Right renal cortex interstitium (tissue), 3 donors: ENCODE measurements at places on chromosomes 1 and 21. TPM values are rescaled to one million over a fixed set of nuclear protein-coding genes. Genes with fewer than 3 reads are reported as not detected.
A peak's percentile ranks its signal among the peaks of the same experiment; 100 is the strongest.

The CLCA1 gene
- polyA plus RNA-seq: not detected

- no peak for DNase-seq
Measured at GRCh38 chr1:177953549-177953948, 16.3 kb downstream of the SEC16B start.

The SHC1 gene
- polyA plus RNA-seq: 74.7 TPM

The OR2G2 gene
- polyA plus RNA-seq: not detected

The TIE1 gene
- 51.4 TPM for polyA plus RNA-seq

The ERRFI1 gene
- 20.3 TPM for polyA plus RNA-seq

The HCRTR1 gene
- polyA plus RNA-seq: 0.38 TPM

DNA sequence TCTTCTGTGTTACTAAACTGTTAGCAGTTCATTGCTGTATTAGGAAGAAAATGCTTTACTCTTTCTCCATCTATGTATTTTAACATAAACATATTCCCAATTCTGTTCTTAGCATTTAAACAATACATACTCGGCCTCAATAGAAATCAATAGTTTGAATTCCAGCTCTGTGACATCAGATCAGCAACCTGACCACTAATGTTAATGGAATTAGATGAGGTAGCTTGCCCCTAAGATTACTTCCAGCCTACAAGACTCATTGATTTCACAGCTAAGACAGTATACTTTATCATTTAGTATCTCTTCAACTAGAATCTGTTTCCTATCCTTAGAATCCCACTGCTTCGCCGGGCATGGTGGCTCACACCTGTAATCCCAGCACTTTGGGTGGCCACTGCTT lies 38.9 kb downstream of the EPRS1 start:
- DNase-seq: no peak

The ITLN1 gene
- 2.8 TPM for polyA plus RNA-seq

The COL9A2 gene
- 17.2 TPM for polyA plus RNA-seq

GRCh38 chr1:67987046-67987799 lies 63.2 kb downstream of the DIRAS3 start:
- no peak for DNase-seq

DNA sequence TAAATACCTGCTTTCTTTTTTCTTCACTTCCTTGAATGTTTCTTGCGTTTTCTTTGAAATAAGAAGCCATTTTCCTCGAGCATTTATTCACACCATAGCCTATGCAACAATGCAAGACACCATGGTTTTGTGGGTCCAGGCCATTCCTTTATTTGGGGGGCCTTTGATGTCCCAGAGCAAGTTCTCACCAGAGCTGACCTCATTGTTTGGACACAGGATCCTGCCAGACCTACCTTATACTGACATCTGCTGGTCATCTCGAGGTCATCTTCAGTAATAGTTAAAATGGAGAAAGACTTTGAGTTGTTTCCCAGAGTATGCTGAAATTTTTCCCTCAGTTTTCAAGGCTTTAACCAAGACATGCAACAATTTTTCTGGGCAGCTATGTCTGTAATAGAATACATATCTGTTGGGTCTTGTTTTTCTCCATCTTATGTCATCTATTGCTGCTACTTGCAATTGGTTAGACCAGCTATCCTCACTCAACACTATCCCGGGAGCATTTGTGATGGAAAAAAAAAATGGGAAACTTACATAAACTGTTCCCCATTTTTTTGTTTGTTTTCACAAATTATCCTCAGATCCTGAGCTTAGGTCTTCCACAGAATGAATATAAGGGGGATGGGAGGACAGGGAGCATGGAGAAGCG lies 34.0 kb upstream of the BACE2 start:
- no peak for DNase-seq

- no peak for DNase-seq
Measured at GRCh38 chr21:31612894-31613785, 46.4 kb upstream of the SOD1 start.

DNA sequence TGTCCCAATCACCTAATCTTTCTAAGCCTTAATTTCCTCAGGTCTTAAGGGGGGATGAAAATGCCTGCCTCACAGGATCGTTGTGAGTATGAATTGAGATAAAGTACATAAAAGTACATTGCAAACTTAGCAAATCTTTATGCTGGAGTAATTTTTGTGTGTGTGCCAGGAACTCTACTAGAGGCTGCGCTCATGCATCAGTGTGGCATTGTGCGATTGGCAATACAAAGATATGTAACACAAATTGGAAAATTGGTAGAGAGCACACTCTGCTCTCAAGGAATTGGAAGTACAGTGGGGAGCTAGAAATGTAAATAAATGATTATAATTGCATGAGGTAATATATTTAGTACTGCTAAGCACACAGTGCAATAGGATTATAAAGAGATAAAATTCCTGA lies 398.3 kb downstream of the DUSP10 start:
- DNase-seq: no peak

The FOXD3 gene
- 0.11 TPM for polyA plus RNA-seq

- DNase-seq: no peak
Measured at GRCh38 chr1:109880971-109881894, 29.4 kb upstream of the CSF1 start.

The FCRL1 gene
- polyA plus RNA-seq: 0.10 TPM

- no peak for DNase-seq
Measured at GRCh38 chr1:165616987-165617546, 14.0 kb upstream of the MGST3 start.

- DNase-seq: no peak
Measured at GRCh38 chr1:202113690-202114300, 8.9 kb upstream of the GPR37L1 start.

- DNase-seq: no peak
Measured at GRCh38 chr1:204524986-204525385, 8.8 kb downstream of the MDM4 start.

DNA sequence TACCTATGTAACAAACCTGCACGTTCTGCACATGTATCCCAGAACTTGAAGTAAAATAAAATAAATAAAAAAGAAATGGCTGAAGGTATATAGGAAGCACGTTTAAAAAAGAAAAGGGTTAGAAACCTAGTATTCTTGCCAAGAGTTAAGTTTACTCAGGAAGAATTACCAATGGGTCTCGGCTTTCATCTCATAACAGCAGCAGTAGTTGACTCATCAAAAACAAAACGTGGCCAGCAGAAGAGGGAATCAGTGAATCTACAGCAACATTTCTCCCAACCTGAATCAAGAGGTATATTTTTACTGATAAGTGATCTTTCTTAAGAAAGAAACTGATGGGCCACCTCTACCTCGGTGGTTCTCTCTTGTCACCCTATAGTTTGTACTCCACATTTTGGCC lies 340.3 kb downstream of the BRINP2 start:
- DNase-seq: no peak

DNA sequence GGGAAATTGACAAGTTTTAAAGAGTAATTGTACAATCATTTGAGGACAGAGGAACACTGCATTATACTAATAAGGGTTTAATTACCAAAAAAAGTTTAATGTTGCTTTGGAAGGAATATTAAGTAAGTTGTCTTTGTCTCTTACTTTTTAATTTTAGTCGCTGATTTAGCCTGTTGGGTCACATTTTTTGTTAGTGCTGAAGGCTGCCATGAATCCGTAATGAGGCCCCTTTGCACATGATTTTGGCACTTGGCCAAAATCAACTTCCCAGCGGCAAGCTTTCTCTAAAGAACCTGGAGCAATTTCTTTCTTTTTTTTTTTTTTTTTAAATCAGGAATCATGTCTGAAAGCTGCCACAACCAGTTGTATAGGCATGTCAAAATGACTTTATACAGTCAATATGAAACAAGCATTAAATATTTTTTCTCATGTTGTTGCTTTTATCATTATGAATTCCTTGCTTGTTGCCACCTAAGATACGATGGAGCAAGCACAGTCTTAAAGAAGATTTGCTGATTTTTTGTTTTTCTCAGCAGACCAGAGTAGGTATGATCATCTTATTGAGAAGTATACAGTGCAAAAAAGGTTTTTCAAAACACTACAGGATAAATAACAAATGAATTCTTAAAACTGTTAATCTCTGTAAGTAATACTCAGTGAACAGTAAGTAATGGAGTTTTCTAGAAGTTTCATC lies 690.4 kb downstream of the USP25 start:
- DNase-seq: peak; percentile 78

The WARS2 gene
- 19.2 TPM for polyA plus RNA-seq

- DNase-seq: no peak
Measured at GRCh38 chr1:112231331-112231730, 164.7 kb upstream of the CTTNBP2NL start.

GRCh38 chr1:57384901-57385300 lies 39.0 kb downstream of the DAB1 start:
- no peak for DNase-seq

The FOXO6 gene
- 1.5 TPM for polyA plus RNA-seq

DNA sequence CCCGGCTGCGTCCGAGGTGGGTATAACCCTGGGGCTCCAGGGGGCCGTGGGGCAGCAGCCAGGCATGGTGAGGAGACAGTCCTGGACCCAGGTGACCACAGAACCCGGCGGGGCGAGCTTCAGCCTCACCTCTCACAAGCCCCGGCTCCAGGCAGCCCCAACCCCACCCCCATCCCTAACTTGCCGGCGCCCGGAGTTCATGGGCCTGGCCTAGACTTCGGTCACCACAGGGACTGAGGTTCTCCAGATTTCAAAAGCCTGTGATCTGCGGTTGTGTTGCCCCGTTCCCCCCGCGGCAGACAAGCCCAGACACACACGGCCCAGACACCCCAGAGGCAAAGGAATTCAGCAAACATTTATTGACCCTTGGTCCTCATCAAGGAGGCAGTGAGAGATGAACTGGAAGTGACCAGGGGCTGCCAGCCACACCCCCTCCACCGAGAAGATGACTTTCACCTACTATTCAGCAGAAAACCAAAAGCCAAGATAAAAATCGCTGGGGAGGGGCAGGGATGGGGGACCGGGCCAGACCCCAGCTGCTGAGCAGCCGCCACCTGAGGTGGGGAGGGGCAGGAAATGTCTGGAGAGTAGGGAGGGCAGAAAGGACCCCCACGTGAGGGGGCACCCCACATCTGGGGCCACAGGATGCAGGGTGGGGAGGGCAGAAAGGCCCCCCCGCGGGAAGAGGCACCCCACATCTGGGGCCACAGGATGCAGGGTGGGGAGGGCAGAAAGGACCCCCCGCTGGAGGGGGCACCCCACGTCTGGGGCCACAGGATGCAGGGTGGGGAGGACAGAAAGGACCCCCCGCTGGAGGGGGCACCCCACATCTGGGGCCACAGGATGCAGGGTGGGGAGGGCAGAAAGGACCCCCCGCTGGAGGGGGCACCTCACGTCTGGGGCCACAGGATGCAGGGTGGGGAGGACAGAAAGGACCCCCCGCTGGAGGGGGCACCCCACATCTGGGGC lies 3.9 kb downstream of the HES4 start:
- DNase-seq: no peak

DNA sequence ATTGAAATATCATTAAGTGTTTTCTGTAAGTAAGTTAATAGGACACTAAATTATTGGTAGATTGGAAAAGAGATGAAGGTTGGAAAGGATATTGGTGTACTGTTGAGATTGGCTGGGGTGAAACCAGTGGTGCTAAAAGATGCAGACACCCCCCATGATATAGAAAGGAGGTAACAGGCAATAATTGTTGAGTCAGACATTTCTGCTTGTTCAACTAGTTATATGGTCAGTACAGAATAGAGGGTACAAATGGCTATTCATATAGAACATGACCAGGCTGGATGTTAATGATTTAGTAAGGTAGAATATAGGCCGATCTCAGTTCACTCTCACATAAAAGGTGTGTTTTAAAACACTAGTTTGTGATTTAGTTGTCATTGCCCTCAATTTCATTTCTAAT lies 104.5 kb downstream of the POU2F1 start:
- DNase-seq: no peak

The PPP1R8 gene
- 67.5 TPM for polyA plus RNA-seq

The CACNA1S gene
- polyA plus RNA-seq: 0.51 TPM

DNA sequence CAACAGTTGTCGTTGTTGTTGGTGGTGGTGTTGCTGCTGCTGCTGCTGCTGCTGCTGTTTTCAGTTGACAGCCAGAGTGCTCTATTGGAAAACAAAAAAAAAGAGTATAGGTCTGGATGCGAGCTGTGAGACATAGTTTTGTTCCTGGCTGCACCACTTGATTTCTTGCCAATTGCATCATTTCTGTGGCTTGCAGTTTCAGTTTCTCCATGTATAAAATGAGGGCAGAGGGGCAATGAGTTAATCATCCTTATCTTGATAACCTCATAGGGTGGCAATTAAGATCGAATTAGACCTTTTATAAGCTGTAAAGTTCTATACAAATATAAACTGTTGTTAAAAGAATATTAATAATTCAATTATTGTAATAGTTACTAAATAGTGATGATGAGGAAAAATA lies 156.7 kb downstream of the DMRTA2 start:
- no peak for DNase-seq

The C8B gene
- polyA plus RNA-seq: not detected
